Fibroblast of skin of abdomen (primary cell): ENCODE measurements at places on chromosomes 2 and 18.

GRCh38 chr18:8609659-8610458 lies 622 bp downstream of the RAB12 start:
- no peak for DNase-seq

DNA sequence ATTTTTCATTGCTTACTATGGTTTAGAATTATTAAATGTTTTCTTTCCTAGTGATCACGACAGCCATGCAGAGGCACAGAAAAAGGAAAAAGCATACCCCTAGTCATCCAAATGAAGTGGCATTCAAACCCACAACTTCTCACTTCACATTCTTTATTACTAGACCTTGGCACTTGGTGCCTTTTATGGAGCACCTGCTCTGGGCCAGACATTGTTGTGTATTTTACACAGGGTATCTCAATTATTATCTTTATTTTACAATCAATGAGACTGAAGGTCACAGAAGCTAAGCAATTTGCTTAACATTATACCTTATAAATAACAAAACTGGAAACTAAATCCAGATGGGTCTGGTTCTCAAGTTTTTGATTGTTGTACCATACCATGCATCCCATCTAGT lies 235.3 kb downstream of the LRATD1 start:
- no peak for DNase-seq

- no peak for DNase-seq
Measured at GRCh38 chr2:190303647-190304046, 16.0 kb downstream of the HIBCH start.

GRCh38 chr2:214069254-214069653 lies 341.6 kb upstream of the VWC2L start:
- DNase-seq: peak; percentile 91

DNA sequence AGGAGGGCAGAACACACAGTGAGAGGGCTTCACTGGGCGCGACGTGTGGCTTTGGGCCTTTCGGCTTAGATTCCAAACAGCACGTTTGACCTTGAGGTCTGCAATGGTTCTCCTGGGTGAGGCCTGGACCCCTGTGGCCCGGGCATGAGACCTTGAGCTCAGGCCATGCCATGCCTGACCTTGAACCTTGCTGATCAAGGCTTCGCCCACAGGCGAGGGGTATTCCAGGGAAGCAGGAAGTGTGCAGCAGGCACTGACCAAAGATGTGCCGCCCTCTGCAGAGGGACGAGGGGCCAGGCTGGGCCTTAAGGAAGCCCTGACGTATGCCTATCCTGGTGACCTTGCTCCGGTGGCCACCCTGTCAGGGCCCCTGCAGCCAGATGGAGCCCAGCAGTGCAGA lies 178.3 kb upstream of the HDAC4 start:
- no peak for DNase-seq

GRCh38 chr2:155456222-155456621 lies 757.7 kb downstream of the KCNJ3 start:
- DNase-seq: no peak

- peak; percentile 98 for DNase-seq
Measured at GRCh38 chr2:188975497-188976102, 1.4 kb downstream of the COL3A1 start.

DNA sequence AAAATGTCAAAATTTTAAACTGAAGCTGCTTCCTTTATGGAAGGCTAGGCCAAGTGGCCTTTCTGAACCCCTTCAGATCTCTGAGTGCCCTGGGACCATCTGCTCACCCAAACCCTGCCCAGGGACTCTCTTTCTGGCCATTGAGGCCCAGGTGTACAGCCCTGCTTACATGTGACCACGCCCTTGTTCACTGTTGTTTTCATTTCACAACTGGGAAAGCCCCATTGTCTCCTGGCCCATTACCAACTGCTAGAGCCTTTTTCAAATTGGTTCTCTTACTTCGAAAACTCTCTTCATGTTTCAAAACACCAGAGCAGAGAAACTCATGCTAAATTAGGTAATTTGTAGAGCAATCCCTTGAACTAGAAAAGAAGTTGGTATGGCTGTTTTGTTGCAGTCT lies 219.5 kb upstream of the TANK start:
- DNase-seq: no peak

DNA sequence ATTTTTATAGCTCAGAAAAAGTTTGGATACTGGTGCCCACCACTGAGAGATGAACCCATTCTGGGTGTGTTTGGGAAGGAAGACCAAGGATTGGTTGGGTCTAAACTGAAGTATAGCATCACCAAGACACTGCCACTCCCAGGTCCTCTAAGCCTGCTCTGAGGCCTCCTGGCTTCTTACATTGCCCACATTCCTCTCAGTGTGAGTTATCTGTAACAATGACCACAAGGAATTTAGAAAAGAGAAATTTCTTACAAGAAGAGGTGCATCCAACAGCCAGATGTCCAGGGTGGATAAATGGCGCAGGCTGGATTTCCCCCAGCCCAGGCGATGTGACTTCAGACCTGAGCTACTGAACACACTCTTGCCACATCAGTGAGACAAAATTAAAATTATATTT lies 1.6 kb upstream of the GPR45 start:
- DNase-seq: peak; percentile 95
